ENCODE measurements at places on chromosomes 1 and 21.

DNA sequence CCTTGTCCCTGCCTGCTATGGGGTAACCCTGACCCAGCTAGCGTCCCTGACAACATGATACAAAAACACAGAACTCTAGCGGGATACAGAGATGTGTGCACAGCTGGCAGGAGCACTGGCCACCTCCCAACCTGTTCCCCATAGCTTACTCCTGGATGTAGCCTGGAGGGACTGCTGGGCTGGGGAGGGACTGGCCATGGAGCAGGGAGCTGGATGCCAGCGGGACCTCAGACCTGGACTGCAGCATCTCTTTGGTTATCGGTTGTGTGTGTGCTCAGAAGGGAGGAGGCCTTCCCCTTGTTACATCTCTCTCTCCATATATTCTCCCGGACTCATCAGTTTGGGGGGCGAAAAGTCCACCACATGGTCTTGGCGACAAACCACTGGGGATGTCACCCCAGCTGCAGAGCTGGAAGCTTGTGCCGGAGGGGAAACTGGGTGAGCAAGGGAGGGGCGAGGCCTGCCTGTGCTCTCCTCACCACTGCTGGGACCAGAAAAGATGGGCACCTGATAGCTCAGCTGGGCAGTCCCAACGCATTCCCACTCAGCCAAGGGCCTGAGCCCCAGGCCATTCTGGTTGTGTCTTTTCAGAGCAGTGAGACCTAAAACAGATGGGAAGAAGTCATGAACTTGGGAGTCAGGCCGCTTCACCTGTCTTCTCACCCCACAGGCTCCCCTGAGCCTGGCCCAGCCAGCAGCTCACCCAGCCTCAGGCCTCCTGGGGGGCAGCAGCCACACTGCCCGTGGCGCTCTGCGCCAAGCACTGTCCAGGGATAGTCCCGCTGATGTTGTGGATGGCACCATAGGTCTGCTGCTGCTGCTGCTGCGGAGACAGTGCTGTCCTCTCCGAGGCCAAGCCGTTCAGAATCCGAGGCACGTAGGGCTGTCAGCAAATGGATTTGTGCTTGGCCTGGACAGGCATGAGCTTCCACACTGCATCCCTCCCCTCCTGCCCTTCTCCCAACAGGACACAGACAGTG lies 35.6 kb downstream of the TMEM63A start:
- no peak for DNase-seq

DNA sequence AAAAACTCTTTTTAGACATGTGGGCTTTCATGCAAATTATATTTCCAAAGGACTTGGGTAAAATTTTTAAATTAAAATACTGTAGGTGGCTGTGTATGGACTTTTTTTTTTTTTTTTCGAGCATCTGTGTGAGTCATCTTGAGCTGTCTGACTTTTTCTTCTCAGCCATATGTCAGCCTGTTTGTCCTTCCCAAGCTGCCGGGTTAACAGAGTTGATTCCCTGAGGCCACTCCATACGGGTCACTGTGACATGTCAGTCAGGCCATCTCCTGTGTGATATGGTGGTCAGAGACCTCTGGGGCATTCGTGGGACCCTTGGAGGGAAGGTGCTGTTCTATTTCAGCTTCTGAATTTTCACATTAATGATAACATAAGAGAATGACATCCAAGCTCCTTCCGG lies 148.3 kb downstream of the KCNJ6 start:
- DNase-seq: peak; percentile 2

DNA sequence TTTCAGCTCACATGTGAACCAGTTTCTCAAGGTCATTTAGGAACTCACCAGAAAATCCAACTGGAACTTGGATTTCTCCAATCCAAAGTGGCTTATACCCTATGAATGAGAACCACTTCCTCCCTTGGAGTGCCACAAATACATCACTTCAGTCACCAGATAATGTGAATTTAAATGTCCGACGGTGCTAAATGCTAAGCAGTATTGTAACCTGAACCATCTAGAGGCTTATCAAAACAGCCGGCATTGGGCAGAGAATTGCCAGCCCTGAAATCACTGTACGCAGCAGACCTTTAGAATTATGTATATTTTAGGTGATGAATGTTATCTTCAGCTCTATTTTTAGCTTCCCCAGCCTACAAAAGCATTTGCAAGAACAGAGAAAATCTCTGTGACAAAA lies 76.8 kb upstream of the COX20 start:
- DNase-seq: no peak

DNA sequence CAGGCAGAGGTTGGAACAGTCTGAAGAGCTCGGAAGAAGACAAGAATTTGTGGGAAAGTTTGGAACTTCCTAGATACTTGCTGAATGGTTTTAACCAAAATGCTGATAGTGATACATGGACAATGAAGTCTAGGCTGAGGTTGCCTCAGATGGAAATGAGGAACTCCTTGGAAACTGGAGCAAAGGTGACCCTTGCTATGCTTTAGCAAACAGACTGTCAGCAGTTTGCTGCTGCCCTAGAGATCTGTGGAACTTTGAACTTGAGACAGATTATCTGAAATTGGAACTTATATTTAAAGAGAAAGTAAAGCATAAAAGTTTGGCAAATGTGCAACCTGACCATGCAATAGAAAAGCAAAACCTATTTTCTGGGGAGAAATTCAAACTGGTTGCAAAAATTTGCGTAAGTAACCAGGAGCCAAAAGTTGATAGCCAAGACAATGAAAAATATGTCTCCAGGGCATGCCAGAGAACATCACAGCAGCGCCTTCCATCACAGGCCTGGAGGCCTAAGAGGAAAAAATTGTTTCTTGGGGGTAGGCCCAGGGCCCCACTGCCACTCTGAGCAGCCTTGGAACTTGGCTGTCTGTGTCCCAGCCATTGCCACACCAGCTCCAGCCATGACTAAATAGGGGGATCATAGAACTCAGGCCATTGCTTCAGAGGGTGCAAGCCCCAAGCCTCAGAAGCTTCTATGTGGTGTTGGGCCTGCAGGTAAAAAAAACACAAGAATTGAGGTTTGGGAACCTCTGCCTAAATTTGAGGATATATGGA lies 675.3 kb downstream of the LTN1 start:
- DNase-seq: no peak

- DNase-seq: no peak
Measured at GRCh38 chr1:162639718-162640117, 7.5 kb downstream of the DDR2 start.

DNA sequence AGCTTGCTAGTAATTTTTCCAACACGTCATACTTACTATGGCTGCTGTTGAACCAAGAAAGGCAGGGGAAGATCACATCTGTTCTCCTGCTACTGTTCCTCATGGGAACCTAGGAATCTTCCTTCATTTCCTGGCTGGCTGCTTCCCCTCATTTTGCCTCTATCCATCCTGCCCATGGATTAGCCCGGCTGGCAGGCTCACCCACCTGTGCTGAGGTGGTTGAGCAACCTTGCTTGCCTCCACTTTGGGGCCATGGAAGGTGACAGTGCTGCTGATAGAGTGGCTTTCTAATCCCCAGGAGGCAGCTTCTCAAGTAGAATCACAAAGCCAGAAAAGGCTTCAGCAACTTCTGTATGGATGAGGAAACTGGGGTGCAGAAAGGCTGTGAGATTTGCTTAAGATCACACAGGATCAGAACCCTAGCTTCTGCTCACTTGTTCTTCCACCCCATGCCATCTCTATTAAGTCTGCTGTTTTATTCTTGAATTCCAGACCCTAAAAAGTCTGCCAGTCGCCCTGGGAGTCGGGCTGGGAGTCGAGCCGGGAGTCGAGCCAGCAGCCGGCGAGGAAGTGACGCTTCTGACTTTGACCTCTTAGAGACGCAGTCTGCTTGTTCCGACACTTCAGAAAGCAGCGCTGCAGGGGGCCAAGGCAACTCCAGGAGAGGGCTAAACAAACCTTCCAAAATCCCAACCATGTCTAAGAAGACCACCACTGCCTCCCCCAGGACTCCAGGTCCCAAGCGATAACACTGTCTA lies 6.2 kb upstream of the BMP8A start:
- no peak for DNase-seq

DNA sequence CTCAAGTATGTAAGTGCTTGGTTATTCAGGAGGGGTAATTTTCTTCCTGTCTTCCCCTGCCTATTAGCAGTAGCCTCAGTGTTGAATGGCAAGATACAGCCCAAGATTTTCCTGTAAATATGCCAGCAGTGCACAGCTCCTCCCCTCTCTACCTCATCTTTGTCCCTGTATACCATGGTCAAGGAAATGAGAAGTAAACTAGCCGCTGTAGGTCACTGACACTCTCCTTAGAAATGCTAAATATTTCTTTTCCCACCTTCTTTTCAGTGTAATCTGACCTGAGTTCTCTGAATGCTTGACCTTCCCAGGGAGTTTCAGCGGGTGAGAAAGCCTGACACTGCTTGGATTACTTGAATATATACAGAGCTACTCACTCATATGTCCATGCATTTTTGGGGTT lies 84.1 kb upstream of the ZNF326 start:
- peak; percentile 43 for DNase-seq

DNA sequence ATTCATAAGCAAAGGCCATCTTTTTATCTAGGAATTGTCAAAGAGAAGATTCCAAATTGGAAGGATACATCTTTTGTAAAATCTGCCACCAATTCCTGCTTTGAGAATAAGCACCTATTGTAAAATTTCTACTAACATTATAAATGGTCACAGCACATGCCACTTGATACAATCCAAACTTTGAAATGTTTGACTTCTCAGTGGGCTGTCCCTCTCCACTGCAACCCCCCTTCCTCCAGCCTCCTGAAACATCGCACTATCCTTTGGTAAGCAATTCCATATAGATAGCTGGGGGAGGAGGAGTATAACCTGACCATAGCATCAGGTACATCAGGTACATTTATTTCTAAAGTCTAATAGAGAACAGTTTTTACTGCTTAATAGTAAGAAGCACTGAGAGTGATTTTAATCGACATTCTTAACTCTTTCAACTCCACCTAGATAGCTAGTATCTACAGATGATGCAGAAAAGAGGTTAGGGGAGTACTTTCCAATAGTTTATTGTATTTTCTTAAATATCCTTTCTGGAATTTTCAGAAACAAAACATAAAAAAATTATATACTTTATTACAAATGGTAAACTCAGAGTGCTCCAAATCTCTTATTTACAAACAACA lies 2.9 kb downstream of the JUN start:
- DNase-seq: no peak

DNA sequence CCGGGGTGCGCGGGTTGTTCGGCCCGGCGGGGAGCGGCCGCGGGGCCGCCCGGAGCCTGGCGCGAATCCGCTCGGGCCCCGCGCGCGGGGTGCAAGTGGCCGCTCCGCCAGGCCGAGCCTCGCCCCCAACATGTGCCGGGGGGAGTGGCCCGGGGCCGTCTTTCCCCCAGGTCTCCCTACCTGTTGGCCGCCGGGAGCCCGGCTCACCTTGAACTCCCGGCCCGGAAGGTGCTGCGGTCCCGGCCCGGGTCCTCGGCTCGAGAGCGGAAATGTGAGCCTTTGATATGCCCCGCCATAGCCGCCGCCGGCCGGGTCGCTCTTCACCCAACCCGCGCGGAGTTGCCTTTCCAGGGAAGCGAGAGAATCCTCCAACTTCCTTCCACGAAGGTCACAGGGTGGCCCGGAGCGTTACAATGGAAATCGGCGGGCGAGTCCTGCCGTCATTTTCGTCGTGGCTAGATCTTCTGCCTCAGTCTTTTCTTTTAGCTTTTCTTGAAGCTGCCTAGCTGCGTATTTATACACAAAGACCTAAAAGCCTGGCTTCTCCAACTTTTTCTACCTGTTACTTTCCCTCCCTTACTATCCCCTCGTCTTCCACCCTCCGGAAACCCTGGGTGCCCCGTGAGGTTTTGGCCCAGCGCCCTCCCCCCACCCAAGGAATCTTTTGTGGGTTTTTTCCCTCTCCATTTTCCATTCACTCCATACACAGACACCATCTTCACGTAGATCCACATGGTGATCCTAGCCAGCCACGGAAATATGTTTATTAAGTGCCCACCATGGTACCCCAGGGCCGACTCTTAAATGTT lies 867 bp downstream of the PTGFRN start:
- DNase-seq: peak; percentile 54

DNA sequence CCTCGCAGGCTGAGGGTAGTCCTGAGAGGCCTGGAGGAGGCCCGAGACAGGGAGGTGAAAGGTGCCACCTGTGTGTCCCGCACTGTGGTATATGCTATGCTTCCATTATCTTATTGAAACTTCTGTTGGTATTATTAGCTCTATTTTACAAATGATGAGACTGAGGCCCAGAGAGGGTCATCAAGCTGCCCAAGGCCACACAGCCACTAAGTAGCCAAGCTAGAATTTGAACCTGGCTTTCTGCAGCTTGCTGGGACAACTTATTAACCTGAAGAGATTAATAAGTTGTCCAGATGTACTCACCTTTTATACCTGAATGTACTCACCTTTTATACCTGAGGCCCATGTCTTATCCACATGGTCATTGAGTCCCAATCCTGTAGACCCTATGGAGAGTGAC lies 83.0 kb downstream of the EPHB2 start:
- no peak for DNase-seq

DNA sequence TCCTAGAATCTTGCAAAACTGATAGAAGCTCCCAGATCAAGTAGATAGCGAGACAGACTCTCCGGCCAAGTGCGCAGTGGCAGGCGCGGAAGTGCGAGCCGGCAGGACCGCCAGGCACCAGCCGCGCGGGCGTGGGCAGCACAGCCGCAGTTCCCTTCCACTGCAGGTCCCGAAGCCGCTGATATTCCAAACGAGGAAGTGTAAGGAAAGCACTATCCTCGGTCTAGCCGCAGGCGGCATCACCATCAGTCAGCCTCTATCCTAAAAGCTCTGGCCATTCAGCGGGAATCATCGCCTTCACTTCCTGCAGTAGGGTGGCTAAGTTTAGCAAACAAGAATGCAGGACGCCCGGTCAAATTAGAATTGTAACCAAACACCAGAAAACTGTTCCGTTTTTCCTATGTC lies 710 bp downstream of the GLRX2 start:
- peak; percentile 4 for DNase-seq

DNA sequence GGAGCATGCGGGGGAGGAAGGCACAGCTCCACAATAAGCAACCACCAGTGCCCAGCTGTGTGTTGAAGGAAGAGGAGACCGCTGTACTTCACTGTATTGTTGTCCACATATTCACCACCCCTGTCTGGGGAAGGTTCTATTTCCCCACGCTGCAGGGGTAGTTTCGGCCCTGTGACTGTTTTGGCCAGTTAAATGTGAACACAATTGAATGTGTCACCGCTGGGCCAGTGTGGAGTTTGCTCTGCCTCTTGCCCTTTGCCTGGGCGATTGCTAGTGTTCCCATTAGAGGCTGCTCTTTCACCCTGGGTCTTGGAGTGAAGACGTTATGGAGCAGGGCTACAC lies 32.6 kb downstream of the UBE4B start:
- DNase-seq: no peak

- peak; percentile 72 for DNase-seq
Measured at GRCh38 chr1:201946224-201946908, at the start of gene LMOD1. Gene LMOD1, minus strand, starts transcription at chr1:201946548. Its CDS starts 208 bp downstream, at chr1:201946340.

DNA sequence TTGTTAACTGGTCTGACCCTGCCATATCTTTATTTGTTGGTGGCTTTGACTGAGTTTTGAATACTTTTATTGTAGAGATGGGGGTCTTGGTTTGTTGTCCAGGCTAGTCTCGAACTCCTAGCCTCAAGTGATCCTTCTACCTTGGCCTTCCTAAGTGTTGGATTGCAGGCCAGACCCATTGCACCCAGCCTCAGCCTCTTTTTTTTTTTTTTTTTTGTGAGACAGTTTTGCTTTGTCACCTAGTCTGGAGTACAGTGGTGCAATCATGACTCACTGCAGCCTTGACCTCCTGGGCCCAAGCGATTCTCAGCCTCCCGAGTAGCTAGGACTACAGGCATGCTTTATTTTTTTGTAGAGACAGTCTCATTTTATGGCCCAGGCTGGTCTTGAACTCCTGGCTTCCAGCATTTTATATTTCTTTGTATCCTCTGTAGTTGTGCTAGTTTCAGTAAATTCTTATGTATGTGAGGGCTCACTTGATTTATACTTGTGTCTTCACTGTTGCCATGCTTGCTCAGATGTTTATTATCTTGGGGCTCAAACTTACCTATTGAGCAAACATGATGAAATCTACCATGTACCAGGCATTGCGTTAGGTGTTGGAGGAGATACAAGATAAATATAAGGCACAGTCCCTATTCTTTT lies 24.1 kb downstream of the THRAP3 start:
- no peak for DNase-seq

Measured in urothelium cell line (cell line).